Ammon's horn (tissue), 1 donor: ENCODE measurements at places on chromosomes 13 and 19.

GRCh38 chr19:29860492-29860891, 48.7 kb downstream of the CCNE1 start:
- DNase-seq = no peak

- DNase-seq = no peak
These were observed 1063.8 kb downstream of the EFNB2 start for GRCh38 chr13:105471673-105472072.

DNA sequence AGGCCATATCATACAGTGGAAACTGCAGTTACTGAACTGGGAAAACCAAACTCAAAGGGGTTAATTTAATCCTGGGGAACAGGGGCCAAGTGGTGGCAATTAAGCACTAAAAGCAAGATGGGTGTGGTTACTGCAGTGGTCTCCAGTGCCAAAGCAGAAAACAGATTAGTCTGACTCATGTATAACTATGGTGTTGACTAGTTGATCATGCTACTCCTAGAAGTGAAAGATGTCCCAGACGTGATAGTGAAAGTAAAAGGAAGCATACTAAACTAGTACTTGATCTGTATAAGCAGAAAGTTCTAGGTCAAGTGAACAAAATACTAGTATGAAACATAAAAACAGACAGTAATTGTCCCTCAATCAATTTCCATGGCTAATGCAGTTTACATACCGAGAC, 360.0 kb upstream of the SLITRK5 start:
- DNase-seq = no peak

GRCh38 chr19:34662919-34663318, 14.0 kb downstream of the SCGB2B2 start:
- DNase-seq = no peak

DNA sequence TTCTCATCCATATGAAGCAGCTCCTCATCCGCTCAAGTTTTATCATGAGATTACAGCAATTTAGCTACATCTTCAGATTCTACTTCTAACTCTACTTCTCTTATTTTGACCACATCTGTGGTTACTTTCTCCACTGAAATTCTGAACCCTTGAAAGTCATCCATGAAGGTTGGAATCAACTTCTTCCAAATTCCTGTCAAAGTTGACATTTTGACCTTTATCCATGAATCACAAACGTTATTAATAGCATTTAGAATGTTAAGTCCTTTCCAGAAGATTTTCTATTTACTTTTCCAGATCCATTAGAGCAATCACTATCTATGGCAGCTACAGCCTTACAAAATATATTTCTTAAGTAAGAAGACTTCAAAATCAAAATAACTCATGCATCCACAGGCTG, 421.7 kb upstream of the GPC6 start:
- no peak for DNase-seq

GRCh38 chr13:44151474-44151873, 222.2 kb upstream of the SERP2 start:
- DNase-seq = no peak

DNA sequence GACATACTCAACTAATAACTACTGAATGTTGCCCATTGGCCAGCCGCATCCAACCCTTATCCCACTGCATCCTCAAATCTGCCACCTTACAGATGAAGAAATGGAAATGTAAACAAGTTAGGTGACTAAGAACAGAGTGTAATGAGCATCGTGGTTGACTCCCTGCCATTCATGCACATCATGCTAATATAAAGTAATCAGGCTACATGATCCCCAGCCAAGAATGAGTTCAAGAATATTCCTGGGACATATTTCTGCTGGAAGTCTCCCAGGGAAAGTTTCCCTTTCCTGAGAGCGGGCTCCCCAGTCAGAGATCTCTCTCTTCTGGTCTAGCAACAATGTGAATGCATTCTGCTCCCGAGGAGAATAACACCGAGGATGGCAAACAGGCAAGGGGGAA, 55.9 kb upstream of the SERP2 start:
- no peak for DNase-seq

- DNase-seq = no peak
These were observed 110.6 kb downstream of the B3GLCT start for GRCh38 chr13:31310356-31310755.

GRCh38 chr13:26112843-26113242, 61.0 kb upstream of the SHISA2 start:
- DNase-seq = no peak

- DNase-seq = no peak
These were observed 25.4 kb upstream of the SEMA6B start for GRCh38 chr19:4584670-4585460.

DNA sequence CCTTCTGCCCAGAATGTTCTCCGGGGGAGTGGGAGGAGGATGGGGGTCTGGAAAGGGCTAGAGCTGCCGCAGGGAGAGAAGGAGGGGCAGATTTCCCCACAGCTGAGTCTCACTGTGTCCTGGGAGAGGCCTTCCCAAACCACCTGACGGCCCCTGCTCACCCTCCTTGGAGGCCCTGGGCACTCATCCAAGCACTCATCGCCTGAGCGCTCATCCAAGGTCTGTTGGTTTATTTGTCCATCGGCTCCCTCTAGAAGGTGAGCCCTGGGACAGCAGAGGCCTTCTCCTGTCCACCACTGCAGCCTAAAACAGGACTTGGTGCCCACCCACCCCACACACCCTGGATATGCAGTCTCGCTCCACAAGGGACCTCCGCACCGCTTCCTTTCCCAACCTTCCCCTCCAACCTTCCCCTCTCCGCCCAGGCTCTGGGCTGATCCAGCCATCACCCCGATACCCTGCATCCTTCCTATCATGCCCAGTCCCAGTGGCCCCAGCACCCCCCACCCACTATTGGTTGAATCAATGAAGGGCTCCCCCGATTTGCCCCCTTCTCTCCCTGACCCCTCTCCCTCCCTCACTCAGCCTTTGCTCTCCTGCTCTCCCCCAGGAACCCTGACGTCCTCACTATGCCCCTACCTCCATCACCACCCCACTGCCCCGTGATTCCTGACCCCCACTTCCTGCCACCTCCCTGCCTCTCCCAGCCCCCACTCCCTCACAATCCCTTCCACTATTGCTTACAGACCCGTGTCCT, 1.7 kb downstream of the UBXN6 start:
- DNase-seq = no peak

- DNase-seq = no peak
These were observed 16.1 kb downstream of the ZNF506 start for GRCh38 chr19:19805480-19805879.

DNA sequence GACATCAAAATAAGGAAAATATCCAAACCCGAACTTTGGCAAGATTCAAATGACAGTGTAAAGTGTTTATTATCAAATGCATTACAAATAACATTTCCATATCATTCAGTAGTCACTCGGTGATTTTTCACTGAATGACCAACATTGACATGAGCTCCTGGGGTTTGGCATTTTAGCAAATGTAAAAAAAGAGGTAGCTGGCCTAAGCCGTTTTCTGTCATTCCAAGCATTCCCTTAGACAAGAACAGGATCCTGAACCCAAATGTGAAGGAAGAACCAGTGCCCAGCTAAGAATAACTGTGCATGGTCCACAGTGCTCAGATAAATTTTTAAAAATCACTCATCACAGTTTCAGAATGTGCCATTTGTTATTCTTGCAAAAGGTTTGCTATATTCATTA, 327.9 kb downstream of the GPC6 start:
- DNase-seq = no peak

DNA sequence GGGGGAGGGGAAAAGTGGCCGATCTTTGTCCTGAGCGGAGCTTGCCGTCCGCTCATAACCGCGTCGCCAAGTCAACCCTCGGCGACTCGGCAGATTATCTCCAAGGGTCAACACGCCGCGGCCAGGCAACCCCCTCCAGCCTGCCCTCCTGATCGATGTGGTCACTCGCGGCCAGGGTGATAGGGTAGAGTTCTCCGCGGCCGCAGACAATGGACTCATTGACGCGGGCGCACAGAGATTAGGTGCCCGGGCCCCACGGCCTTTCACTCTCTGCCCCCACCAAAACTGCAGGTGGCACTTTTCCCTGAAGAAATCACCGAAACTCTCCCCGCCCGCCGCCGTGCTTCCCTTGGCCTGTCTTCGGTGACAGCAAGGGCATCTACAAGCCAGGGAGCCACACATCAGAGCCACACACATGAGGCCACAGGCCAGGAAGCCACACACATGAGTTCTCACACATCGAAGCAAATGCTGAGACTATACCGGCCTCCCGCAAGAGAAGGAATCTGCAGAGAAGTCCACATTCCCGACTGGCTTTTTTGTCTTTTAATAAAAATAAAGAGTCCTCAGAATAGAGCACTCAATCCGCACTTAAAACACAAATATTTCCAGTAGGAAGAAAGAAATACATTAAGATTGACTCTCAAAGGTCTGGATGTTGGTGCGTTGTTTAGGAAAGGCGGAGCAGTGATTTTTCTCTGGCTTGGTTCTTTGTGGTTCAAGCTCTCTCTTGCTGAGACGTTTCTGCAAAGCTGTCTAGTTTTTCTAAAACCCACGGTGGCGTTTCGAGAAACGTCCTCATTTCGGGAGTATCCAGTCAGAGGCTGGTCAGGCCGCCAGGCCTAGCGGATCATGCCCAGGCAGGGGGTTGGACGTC, 1.5 kb upstream of the PDX1 start:
- DNase-seq = no peak

GRCh38 chr19:14198384-14199376, 7.3 kb downstream of the ADGRL1 start:
- peak; percentile 40 for DNase-seq

DNA sequence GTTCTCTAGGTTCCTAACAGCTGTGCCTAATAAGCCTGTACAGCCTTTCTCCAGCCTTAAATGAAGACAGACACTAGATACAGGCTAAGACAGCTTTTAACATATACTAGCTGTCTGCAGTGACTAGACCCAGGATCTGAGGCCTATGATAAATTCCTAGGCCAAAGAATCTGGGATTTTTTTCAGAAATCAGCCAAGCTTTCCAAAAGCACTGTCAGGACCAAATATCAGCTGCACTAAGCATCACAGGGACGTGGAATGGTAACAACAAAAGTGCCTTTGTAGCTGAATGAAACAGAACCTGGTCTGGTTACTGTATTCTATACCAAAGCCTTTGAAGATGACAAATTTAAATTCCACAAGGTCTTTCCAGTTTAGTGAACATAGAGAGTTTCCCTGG, 77.9 kb upstream of the DOCK9 start:
- DNase-seq = no peak

DNA sequence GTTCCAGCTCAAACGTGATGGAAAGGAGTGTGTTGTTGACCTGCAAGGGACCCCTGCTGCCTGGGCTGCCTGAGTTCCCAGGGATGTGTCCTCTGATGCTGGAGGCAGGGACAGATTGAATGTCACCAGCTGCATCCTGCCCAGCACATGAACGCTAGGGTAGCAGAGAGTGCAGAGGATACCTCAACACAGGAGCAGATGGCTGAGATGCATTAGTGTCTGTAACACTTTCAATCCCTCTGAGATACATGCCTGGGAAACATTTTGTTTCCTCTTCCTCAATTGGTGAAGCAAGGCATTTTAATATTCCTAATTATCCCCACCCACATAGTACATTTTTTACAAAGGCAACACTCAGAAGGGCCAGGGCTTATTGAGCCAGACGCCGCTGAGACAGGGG, 106.4 kb upstream of the UBL3 start:
- DNase-seq = no peak

- DNase-seq = no peak
These were observed 7.9 kb downstream of the AP2S1 start for GRCh38 chr19:46842791-46843190.

DNA sequence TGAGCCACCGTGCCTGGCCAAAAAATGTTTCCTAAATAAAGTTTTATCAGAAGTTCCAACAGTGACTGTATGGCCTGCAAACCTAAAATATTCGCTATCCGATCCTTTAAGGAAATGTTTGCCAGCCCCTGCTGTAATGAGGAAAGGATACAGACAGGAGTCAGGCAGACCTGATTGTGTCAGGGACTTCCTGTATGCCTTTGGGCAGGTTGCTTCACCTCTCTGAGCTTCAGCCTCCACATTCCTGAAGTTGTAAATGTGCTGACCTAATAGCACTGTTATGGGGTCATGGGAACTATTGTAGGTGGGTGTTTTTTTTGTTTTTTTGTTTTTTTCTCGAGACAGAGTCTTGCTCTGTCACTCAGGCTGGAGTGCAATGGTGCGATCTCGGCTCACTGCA, 6.2 kb downstream of the ABHD8 start:
- no peak for DNase-seq

DNA sequence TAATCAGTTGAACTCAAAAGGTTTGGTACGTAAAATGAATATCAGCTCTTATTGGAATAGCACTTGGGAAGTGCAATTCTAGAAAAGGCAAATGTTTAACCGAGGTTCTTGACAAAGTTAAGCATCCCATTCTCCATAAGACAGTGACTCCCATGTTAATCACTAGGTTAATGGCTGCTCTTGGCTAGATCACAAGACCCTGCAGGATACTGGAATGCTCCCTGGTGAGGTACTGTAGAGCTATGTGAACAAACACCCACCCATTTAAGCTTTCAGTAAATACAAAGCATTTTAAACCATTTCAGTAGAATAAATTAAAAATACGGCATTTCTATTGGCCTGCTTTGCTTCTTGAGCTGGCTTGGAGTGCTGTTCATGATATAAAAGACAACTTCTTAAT, 56.5 kb downstream of the TDRD3 start:
- no peak for DNase-seq

- peak; percentile 61 for DNase-seq
These were observed 33.0 kb upstream of the VSTM2B start for GRCh38 chr19:29492769-29493168.

GRCh38 chr19:45994456-45994997, 740 bp upstream of the CCDC61 start:
- DNase-seq = no peak

- no peak for DNase-seq
These were observed 28.4 kb upstream of the LATS2 start for GRCh38 chr13:21089830-21090229.

DNA sequence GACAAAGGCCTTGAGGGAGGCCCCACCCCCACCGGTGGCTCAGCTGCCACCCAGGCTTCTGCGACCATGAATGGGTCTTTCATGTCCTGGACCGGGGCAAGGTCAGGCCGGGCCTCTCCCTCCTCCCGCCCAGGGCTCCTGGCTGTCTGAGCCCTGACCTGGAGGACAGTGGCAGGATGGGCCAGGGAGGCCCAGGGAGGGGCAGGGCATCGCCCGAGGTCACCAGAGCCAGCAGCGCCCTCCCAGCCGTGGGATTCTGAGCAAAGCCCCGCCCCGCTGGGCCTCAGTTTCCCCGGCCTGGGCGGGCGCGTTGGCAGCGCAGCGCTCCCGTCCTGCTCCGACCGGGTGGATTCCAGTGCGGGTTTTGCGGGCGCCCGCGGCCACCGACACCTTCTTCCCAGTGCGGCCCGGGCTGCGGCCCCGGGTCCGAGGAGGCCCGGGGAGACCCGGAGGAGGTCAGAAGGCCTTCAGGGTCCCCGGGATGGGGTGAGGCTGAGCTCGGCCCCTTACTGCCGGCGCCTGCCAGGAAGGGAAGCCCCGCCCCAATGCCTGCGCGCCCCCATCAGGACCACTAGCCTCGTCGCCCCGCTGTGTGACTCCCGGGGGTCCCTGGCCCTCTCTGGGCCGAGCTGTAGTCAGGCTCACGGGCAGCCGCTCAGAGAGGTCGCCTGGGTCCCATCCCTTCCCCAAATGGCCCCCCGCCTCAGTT, 24.6 kb upstream of the SEMA6B start:
- DNase-seq = no peak

- peak; percentile 71 for DNase-seq
These were observed 2.1 kb upstream of the PCDH8 start for GRCh38 chr13:52850396-52851136.

- DNase-seq = no peak
These were observed 160.1 kb downstream of the MYO16 start for GRCh38 chr13:108789476-108789875.
